ENCODE measurements at places on chromosomes 7 and 10.
A peak's percentile ranks its signal among the peaks of the same experiment; 100 is the strongest.

DNA sequence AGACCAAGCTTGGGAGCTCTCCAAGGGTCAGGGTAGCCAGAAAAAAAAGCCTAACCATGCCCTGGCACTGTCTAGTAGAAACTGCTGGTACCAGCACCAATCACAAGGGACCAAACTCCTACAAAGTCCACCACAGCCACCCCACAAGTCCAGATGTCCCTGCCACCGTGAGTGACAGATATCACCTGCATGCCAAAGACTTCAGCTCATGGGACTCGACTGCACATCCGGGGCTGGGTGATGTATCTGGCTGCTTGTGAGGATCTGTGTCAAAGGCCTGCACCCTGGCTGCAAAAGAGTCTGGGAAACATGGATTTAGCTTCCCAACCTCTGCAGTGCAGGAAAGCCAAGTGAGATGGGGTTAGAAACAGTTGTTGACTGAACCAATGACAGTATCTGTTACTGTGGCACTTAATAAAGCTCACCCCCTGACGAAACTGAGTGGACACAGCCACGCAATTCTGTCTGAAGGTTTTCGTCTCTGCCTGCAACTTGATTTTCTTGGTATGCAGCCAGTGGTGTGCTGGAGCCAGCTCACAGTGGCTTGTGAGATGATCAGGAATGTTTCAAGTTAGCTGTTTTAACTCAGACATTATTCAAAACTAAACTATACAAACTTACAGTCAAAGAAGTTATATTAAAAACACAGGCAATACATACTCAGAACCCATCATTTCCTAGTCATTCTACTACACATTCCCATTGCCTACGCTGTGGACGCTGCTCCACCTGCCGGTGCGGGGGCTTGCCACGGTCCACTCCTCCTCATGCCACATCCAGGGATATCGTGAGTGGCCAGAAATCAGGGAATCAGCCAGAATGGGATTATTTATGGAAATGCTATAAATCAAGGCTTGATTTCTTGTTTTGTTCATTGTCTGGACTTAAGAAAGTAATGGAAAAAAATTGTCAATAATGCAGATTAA lies 9.2 kb downstream of the ZNF488 start:
- peak; percentile 22 for DNase-seq

DNA sequence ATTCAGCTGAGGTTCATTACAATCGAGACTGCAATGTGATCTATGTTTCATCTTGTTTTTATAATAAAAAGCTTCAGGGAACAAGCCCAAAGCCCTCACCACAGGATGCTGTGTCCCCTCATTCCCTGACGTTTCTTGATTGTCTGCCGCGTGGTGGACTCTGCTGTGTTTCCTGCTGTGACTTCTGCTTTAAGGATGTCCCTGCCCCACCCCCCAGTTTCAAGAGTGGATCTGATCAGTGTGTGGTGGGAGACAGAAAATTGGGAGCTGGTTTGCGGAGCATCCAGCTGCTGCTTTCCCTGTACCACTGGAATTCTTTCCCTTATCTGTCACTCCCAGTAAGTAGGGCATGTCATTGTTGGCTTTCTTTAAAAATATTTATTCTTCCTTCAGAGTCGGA lies 86.2 kb downstream of the CREM start:
- DNase-seq = no peak

DNA sequence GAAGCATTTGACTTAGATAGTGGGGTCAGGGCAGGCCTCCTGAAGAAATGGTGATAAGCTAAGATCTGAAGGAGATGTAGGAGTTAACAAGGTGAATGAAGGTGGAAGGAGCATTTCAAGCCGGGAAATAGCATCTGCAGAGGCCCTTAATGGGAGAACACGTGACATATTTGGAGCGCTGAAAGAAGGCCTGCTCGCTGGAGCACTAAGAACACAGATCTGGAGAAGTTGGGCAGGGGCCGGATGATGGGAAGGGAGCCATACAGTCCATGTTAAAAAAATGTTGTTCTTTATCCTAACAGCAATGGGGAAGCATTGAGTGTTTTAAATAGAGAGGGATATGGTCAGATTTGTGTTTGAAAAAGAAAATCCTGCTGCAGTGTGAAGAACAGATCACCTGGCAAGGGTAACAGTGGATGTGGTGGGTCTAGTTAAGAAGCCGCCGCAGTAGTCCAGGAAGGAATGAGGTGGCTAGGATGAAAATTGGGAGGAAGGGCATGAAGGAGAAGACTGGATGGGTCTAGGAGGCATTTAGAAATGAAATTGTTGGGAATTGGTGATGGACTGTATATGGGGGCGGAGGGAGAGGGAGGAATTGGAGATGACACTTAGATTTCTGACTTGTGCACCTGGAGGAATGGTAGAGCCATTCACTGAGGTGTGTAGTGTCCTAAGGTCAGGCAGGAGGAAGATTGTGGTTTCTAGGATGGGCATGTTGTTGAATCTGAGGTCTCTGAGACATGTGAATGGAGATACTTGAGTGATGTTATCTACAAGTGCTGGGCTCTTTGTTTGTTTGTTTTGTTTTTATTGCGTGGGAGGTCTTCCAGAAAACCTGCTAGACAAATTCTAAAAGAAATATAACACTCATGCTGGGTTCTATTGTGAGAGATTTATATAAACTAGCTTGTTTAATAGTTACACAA lies 58.4 kb downstream of the MET start:
- DNase-seq = no peak

DNA sequence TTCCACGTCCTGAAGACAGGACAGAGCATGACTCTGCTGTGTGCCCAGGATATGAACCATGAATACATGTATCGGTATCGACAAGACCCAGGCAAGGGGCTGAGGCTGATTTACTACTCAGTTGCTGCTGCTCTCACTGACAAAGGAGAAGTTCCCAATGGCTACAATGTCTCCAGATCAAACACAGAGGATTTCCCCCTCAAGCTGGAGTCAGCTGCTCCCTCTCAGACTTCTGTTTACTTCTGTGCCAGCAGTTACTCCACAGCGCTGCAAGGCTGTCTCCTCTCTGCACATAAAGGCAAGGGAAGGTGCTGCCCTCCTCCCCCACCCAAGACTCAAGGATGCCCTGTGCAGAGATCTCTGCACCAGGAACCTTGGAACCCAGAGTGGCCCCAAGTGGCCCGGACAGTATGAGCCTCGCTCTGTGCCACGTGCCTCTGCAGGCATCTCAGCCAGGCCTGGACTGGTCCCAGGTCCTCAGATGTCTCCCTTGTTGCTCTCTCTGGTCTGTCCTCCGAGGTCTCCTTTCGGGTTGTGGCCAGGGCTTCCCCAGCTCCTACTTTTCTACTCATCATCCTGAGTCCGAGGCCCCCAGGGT lies 230.3 kb upstream of the PRSS58 start:
- no peak for DNase-seq

DNA sequence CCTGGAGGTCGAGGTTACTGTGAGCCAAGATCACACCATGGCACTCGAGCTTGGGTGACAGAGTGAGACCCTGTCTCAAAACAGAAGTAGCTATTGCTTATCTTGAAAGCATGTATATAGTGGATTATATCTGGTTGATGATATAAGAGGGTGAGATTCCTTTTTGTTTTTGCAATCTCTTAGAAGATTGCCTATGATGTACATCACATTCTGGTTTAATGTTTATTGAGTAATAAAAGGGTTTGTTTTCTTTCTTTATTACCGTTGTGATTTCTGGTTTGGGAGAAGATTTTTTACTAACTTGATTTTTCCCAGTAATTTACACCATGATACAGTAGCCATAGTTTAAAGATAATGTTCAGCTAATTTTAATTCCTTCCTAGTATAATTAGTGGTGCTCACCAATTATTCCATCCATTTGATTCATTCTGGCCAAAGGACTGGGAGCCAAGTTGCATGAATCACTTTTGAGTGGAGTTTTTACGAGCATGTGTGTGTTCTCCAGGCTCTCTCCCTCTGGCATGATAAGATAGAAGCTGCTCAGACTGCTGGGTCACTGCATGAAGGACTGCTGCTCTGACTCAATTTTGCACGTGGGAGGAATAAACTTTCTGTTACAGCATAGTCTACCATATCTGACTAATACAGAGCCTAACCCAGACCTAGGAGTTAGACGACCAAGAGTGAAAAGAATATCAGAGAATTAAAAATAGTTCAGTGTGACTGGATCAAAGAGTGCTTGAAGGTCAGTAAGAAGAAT lies 13.5 kb upstream of the TSPAN13 start:
- peak; percentile 96 for DNase-seq

GRCh38 chr7:12731214-12731656 lies 43.8 kb downstream of the ARL4A start:
- no peak for DNase-seq

DNA sequence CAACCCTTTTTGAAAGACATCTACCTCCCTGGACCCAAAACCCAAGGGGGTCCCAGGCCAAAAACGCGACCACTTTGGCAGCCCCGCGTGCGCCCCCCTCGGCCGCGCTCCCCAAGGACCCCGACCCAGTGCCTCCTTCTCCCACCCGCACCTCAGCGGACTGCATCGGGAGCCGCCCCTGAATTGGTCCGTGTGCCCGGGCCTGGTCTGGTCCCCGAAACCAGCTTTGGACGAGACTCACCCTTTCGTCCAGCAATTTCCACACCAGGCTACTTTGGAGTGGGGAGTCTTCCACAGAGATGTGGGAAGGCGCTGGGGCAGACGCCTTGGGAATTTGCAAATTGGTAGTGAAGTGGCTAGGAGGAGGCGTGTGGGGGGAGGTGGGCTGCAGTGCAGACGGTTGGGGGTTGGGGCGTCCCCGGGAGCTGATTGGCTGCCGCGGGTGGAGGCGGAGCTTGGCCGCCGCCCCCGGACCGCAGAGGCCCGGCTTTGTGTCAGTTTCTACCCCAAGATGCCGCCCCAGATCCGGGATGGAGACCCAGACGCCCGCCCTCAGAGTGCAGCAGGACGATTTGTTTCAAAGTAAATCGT lies 16.9 kb downstream of the TCAF1 start:
- no peak for DNase-seq

DNA sequence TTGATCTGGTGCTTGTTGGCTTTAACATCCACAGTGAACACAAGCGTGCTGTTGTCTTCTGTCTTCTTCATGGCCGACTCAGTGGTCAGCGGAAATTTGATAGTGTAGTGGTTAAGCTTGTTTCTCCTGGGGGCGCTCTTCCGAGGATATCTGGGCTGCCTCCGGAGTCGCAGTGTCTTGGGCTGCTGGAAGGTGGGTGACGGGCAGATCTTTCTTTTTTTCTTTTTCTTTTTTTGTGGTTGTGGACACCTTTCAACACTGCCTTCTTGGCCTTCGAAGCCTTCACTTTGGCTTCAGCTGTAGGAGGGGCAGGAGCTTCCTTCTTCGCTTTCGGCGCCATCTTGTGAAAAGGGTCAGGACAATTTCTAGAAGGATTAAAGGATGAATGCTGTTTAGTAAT lies 23.8 kb upstream of the RPA3 start:
- DNase-seq = no peak

DNA sequence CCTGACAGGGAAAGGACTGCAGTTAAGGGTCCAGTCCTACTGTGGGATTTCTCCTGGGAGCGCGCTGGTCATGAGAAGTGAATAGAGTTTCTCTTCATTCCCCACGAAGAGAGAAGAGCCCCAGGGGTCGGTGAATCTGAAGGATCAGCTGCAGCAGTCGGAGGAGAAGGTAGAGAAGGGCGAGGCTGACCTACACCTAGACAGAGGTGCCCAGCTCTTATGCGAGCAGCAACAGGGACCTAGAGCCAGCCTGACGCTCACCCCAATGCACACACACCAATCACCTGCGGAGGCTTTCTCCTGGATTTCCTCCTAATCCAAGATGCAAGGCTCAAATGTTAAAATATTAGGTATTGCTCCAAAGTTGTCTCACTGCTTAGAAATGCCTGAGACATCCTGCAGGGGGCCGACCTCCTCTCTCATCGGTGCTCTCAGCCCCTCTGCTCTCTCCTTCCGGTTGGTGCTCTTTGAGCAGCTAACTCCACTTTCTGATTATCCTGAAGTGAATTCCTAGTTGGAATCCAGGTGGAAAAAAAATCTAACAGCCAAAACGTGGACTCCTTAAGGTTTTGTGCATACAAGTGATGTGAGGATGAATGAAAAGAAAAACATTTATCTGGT lies 176.4 kb downstream of the AHR start:
- DNase-seq = no peak

GRCh38 chr10:74077416-74077815 lies 73.2 kb downstream of the AP3M1 start:
- DNase-seq = no peak

DNA sequence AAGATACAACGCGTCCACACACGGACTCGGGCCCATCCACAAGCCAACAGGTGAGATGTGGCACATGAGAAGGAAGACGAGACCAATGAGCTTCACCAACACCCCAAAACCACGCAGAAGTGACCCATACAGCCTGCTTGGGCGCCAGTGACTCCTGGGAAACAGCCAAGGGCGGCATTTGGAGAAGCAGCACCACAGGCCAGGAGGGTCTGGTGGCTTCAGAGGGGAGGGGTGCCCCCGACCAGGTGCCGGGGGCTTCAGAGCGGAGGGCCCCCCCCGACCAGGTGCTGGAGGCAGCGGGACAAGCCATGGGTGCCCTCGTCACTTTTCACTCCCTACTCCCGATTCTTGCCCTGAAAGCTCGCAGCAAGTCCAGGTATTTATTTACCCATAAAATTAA lies 140.1 kb downstream of the DIP2C start:
- DNase-seq = no peak

DNA sequence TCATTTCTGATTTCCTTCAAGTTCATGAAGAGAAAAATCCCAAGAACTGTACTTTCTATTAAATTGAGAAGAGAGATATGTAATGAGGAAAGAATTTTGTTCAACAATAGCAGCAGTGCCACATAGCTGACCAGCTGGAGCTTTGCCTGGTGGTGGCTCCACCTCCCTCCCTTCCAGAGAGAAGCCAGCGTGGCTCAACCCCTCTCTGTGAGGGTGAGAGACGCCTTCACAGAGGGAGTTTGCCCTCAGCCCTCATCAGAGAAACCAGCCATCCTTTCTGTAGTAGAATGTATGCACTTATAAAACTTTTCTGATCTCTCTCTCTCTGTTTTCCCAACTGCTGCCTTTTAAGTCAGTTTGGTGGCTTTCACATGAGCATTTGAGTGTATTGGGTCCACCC lies 20.5 kb upstream of the COL1A2 start:
- peak; percentile 84 for DNase-seq

GRCh38 chr10:93062514-93063143 lies 2.0 kb downstream of the CYP26C1 start:
- no peak for DNase-seq

DNA sequence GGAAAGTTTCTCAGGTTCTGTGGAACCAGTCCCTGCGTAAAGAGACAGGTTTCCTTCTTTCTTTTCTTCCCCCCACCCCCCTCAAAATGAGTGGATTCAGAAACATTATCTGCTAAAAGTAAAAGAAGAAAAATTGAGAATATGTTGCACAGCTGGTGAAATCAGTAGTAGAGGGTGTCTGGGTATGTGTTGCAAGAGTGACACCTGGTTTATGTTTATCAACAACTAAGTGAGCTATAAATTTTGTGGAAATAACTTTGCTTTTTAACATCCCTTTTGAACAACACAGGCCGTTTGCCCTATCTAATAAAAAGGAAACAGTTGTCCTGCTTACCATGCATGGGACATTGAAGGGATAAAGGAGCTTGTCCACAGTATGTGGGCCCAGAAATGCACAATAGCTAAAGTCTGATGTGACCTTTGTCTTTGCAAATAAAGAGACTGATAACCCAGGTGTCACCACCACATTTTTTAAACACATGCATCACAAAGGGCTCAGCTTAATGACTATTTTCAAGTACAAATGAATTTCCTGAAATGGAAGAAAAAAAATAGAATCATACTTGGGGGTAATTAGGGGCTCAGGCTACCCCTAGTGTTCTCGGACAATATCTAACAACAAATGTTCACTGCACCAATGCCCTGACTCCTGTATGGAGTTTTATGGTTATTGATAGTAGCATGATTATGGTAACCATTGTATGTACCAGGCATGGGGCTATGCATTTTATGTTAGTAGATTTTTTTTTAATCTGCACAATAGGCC lies 221.7 kb upstream of the TCF7L2 start:
- DNase-seq = no peak
